ENCODE measurements at places on chromosomes 1 and 21.

DNA sequence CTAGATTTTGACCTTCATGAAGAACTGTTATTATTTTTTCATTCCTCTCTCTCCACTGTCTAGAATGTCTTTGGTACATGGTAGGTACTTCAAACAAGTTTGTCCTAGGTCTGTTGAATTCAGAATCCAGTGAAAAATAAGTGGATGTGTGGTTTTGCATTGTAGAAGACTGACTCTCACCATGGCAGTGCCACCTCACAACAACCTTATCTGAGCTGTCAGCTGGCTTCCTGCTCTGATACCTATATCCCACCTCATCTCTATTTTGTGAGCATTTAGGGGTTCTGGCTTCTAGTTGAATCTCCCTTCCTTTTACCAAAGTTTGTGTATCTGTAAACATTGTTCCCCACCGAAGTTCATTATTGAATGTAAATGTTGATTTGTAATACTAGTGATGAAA lies 9.1 kb downstream of the SWT1 start:
- DNase-seq: no peak

GRCh38 chr21:38325731-38326420 lies 69.1 kb downstream of the KCNJ15 start:
- no peak for DNase-seq

- DNase-seq: no peak
Observed at GRCh38 chr1:21707086-21707840, 38.1 kb upstream of the RAP1GAP start.

DNA sequence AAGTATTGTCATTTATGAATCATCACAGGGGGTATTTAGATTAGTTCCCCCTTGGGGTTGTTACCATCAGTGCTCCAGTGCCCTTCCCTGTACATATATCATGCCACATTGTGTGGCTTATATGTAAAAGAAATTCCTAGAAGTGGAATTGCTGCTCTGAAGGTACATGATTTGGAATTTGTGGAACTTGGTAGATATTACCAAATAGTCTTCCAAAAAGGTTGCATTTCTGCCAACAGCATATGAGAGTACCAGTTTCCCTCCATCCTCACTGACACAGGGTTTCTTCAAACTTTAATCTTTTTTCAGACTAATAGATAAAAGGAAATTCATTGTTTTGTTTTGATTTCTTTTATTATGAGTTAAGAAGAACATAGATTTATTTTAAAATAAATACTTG lies 41.3 kb downstream of the AKNAD1 start:
- DNase-seq: no peak

DNA sequence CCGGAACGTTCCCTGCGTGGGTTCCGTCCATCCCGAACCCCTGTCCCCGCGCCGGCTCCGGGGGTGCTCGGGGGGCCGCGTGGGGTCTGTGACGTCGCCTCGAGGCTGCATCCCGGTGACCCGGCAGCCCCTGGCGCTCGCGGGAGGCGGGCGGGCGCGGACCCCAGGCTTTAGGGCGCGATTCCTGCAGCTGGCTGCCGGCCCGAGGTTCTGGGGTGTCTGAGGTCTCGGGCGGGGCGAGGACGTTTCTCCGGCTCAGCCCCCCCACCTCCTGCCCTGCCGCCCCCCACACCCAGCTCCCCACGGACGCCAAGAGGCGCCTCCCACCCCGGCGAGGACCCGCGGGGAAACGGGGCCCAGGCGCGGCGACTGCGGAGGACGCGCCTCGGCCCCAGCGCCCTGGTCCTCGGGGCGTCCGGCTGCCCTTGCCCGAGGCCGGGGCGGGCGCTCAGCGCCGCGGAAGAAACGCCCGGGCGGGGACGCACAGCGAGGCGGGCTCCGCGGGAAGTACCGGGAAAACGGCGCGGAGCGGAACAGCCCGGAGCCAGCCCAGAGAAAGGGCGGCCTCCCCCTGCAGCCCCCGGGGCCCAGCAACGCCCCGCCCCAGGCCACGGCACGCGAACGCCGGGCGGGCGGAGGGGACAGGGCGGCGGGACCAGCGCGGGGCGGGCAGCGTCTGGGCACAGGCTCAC lies 1.3 kb upstream of the PCBP3 start:
- peak; percentile 76 for DNase-seq

DNA sequence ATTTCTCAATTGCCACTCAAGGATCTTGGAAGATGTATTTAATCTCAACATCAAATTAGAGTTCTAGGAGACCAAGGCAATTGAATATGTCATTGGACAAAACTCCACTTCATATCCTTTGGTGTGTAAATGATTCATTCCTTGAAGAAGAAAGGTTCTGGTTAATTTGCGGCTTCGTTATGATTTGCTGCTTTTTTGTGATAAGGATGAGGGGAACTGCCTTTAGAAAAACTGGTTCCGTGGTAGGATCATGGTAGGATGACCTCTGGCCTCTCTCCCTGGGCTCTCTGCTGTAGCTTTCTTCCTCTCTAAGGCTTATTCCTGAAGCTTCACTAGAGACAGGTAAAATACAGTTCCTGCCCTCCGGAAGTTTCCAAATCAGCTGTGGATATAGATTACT lies 51.5 kb upstream of the ERRFI1 start:
- no peak for DNase-seq

GRCh38 chr1:86852289-86852688 lies 61.6 kb downstream of the SELENOF start:
- no peak for DNase-seq

DNA sequence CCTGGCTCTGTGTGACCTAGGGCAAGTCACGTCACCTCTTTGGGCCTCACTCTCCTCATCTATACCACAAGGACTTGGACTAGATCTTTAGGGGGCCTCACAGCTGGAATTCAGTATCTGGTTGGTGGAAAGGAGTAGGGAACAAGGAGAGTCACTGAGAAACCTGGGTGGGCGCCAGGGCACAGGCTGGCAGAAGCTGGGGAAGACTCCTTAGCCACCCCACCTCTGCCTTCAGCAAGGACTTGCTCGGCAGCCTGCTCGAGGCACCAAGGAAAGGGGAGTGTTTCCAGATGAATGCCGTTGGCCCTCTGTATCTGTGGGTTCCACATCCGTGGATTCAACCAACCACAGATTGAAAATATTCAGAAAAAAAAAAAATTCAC lies 1.2 kb upstream of the OPTC start:
- no peak for DNase-seq

DNA sequence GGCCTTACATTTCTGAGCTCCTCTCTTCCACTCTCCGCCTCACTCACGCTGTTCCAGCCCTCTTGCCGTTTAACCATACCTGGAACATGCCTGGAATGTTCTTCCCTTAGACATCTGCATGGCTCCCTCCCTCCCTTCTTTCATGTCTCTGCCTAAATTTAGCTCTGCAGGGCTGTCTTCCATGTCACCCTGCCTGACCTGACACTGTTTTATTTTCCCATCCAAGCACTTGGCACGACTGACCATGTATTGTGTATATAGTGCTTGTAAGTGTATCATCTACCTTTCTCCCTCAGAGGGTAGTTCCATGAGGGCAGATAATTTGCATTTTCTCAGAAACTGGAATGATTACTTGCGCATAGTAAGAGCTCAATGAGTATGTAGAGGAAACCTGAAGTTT lies 47.3 kb downstream of the ST6GALNAC3 start:
- DNase-seq: no peak

- DNase-seq: peak; percentile 20
Observed at GRCh38 chr1:202081992-202082391, 40.7 kb upstream of the GPR37L1 start.

GRCh38 chr1:165960136-165960535 lies 132.7 kb downstream of the UCK2 start:
- DNase-seq: no peak

- DNase-seq: no peak
Observed at GRCh38 chr1:65759516-65759915, 33.2 kb upstream of the PDE4B start.

DNA sequence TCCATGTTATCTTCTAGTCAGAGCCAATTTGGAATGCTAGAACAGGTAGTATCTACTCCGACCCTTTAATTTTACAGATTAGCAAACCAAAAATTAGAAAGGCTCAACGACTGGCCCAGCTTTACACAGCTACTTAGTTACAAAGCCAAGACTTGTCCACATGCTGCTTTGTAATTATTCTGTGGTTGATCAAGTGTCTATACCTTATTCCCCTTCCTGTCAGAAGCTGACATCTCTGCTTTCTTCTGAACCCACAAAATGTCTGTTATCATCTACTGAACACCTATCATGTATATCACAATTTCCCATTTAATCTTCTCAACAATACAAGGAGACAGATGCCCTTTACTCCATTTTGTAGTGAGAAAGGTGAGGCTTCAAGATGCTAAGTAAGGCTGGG lies 15.6 kb downstream of the TGFBR3 start:
- DNase-seq: no peak

DNA sequence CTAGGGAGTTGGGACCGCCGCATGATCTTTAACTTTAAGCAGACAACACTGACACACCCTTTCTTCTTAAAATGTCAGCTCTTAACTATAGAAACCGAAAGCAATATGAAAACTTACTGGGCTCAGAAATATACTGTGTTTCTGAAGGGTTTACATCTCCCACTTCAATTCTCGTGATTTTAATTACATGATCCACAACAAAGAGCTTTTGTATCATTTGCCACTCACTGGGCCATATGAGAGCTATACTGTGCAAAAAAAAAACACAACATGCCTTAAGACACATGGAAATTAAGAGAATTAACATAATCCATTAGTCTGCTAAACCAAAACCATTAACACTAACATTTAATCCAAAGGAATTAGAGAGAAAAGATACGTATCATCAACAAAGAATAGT lies 35.0 kb upstream of the RAP1GAP start:
- DNase-seq: no peak

DNA sequence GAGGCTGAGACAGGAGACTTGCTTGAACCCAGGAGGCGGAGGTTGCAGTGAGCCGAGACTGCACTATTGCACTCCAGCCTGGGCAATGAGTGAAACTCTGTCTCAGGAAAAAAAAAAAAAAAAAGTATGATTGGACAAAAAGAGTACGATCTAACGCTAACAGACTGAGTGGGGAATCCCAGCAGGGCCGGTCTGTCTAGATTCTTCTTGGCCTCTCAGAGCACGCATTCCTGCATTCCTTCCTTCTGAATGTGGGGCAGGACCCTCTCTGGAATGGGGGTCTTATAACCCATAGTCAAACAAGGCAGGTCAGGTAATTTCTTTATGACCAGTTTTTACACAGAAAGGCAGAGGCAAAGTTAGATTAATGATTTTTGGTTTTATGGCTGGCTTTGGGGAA lies 92.0 kb upstream of the PPM1J start:
- DNase-seq: no peak

DNA sequence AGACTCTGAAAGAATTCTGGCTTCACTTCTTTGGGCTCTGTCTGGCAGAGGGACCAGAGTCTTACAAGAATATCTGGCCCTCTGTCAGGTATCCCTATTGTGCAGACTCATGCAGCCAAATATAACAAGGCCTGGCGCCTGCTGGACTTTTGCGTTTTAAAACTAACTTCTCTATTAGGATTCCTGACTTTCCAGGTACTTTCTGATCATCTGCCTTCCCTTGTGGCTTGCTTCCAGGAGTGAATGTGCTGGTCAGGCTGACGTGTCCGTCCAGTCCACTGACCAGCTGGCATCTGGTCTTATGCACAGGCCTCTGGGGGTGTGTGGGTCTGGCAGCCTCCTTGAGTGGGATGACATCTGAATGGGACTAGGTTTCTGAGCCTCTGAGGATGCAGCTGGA lies 8.6 kb upstream of the RAB29 start:
- no peak for DNase-seq

DNA sequence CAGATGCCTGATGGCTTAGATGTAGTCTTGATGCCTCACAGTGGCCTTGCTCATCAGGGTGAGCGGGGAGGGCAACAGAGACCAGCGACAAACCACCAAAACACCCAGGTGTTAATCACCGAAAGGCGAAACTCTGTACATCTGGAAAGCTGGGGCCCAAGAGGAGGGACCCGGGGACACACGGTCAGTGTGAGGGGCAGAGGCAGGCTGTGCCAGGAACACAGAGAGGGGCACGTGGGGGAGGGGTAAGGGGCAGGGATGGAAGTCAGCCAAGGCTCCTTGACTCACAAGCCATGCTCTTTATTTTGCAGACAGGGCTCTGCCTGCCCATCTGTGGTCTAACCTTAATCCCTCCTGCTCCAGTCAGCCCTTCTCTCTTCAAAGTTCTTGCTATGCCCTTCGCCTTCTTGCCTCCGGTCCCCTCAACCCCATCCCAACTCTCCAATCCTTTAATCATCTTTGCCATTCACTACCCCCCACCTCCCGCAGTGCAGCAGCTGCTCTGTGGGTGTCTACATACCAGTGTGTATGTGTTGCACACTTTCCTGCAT lies 4.3 kb downstream of the MEF2D start:
- DNase-seq: peak; percentile 60

- DNase-seq: no peak
Observed at GRCh38 chr1:158035976-158036583, 42.6 kb downstream of the KIRREL1 start.

GRCh38 chr1:2311184-2312032 lies 79.9 kb downstream of the MORN1 start:
- no peak for DNase-seq

GRCh38 chr1:55993646-55994318 lies 585.6 kb downstream of the PLPP3 start:
- DNase-seq: no peak

GRCh38 chr1:94772845-94773244 lies 47.3 kb upstream of the SLC44A3 start:
- DNase-seq: no peak

DNA sequence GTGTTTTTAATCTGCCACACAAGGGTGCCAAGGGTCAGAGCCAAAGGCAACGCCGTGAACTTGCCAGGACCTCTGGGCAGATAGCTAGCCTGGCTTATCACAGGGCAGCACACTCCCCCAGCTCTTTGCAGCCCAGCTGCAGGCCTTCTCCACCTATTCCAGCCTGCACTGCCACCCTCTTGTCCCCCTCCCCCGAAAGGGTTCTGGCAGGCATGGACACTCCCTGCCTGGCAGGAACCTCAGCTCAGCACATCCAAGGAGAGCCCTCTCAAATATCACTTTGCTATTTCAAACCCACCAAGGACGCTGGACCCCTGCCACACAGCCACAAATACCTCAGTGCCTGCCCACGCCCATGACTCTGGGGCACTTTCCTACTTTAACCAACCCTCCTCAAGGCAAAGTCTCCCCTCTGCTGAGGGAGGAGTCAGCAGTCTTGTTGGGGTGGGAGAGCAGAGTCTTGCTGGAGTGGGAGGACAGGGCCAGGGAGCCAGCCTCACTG lies 9.1 kb downstream of the SSBP3 start:
- DNase-seq: no peak

GRCh38 chr1:228903434-228904071 lies 168.3 kb downstream of the RHOU start:
- DNase-seq: no peak

- no peak for DNase-seq
Observed at GRCh38 chr1:154772606-154773506, 97.2 kb downstream of the KCNN3 start.

DNA sequence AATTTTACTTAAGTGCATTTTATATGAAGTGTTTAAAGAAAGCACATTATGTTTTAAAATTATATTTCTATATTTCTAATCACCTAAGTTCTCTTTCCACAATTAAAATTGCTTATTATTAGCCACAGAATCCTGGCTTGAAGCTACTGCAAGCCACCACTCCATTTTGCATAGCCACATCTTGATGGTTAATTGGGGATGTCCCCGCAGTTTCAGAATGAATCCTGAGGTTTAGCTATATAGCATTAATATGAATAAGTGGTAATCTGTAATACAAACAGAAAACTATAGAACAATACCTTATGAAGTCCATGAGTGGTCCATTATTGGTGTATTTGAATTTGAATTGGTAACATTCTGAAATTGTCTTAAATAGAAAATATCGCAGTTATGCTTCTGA lies 11.6 kb upstream of the GOLPH3L start:
- DNase-seq: no peak

- DNase-seq: no peak
Observed at GRCh38 chr1:232845406-232845955, 40.3 kb downstream of the MAP10 start.

- no peak for DNase-seq
Observed at GRCh38 chr1:182292193-182292741, 99.3 kb downstream of the GLUL start.

Data from D341Med (cell line).